NCI-H2107 (cell line): ENCODE measurements at places on chromosomes 2 and 18.

DNA sequence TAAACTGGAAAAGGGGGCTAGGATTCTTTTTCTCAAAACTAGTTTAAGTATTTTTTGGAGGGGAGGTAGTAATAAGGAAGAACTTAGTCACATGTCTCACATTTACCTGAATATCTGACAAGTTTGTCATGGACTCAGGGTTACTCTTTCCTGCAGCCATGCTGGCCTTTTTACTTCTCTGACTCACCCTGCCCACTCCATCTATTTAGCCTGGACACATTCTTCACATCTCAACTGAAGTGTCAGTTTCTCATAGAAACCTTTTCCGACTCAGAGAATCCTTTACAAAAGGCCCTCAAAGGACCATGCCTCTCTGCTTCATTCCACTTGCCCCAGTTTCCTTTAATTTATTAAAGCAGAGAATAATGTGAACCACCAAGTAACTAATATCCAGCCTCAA lies 42.6 kb downstream of the SCN7A start:
- DNase-seq: no peak

- DNase-seq: peak; percentile 3
Measured at GRCh38 chr2:42659609-42660008, 91.2 kb downstream of the MTA3 start.

- no peak for DNase-seq
Measured at GRCh38 chr2:134197445-134197844, 56.4 kb upstream of the MGAT5 start.

DNA sequence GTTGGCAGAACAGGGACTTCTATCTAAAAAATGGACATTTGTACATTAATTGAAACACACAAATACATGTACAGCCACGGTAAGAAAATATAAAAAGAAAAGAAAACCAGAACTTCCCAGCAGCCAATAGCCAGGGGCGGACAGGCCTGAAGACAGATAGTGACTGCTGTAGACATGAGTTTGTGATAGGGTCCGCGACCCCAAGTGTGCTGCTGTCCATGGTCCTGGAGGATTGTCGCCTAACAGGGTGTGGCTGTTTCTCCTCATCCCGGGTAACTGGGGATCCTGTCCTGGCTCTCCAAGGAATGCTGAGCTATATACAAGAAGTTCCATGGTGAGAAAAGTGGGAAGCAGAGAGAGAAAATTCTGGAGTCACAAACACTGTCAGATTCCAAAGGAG lies 266.5 kb upstream of the SALL3 start:
- DNase-seq: no peak

- no peak for DNase-seq
Measured at GRCh38 chr2:56449002-56449431, 265.2 kb downstream of the CCDC85A start.

DNA sequence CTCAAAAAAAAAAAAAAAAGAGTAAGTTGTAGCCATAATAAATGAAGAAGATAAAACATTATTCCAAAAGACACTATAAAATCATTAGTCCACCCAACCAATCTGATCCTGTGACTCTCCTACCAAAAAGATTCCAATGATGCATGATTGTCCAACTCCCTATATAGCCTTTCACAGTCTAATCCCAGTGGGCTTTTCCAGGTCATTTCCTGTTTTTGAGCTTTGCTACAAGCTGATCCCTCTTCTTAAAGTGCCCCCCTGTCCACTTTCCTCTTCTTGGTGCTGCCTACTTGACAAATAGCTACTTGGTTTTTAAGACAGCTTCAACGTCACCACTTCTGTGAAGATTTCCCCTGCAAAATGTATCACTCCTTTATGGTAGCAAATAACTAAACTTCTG lies 88.4 kb downstream of the SEMA4F start:
- no peak for DNase-seq

GRCh38 chr2:222179592-222179991 lies 119.2 kb downstream of the PAX3 start:
- DNase-seq: peak; percentile 18

- DNase-seq: no peak
Measured at GRCh38 chr2:229531594-229531993, 182.8 kb downstream of the DNER start.

- DNase-seq: no peak
Measured at GRCh38 chr2:171512014-171512413, 10.3 kb upstream of the CYBRD1 start.

GRCh38 chr2:238126338-238126737 lies 12.1 kb upstream of the KLHL30 start:
- no peak for DNase-seq

GRCh38 chr2:99877963-99878362 lies 264.4 kb downstream of the AFF3 start:
- DNase-seq: no peak

DNA sequence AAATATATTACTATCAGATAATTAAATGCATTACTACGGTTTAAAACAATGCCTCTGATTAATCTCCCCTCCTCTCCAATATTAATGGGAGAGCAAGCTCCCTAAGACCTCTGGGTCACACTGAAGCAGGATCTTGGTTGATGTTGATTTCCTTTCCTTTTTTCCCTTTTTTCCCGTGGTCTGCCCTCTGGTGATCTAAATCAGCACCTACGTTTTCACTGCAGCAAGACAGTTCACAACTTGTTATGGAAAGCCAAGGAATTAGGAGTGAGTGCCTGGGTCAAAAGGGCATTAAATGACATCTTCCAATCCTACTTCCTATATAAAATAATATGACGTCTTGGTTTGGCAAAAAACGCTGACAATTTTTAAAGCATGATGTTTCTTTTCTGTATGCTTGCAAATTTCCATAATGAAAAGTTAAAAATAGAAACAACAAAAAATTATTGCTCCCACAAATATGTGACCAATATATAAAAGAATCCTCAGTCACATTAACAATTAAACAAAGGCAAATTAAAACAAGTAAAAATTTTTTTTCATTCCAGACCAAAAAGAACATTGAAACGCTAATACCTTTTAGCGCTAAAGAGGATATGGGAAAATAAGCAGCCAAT lies 7.9 kb upstream of the CFAP36 start:
- DNase-seq: peak; percentile 8

DNA sequence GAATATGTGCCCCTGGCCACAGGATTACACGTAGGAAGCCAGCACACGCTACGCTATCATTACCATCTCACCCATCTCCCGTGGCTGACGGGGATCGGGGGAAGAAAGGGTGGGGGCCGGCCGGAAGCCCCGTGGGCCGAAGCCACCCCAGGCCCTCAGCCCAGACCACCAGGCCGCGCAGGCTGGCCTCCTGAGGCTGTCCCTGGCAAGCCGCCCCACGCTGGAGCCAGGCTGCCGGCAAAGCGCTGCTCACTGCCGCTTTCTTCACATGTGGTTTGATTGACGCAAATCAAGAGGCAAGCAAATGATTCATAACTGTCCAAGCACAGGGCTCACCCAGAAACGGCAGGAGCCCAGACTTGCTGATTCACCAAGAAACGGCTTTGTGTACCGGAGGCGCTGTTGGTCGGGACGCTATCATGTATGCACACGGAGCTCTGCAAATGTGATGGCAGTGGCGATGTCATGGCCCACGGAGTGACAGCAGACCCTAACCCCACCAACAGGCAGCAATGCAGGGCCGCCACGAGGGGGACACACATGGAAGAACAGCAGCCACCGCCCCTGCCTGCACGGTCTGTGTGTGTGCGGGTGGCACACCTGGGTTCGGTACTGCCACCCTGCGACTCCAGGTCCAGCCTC lies 125.7 kb downstream of the HDAC4 start:
- no peak for DNase-seq

GRCh38 chr2:194060269-194060668 lies 1596.8 kb upstream of the SLC39A10 start:
- DNase-seq: no peak

GRCh38 chr2:195477996-195478382 lies 179.0 kb upstream of the SLC39A10 start:
- DNase-seq: no peak

DNA sequence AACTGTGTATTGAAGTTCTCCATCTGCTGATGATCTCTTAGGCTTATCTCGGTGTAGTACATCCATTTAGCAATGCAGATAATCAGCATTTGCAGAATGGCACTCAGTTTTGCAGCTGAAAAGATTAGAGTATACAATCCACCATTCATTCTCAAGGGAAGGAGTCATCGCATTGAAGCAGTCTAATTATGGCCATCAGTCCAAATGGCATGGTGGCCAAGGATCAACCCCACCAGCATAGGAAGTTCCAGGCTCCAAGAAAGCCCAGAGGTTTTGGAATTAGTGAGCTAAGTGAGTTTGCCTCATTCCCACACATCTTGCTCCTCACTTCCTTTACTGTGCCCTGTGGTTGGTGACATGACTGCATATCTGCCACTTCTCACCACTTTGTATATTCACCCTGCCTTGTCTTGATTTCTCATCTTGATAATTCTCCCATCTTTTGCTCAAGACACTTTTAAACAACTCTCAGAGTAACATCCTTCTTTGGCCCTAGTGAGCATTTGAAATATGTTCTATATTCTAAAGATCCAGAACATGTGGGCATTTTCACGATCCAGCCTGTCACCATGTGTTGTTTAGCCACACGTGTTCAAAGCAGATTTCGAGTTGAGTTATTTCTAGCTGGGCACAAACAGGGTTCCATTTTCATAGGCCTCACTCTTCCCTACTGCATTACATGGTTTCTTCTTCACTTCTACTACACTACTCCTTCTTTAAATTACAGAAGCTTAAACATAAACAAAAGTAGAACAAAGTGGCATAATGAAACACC lies 1119.8 kb downstream of the TSN start:
- DNase-seq: no peak

DNA sequence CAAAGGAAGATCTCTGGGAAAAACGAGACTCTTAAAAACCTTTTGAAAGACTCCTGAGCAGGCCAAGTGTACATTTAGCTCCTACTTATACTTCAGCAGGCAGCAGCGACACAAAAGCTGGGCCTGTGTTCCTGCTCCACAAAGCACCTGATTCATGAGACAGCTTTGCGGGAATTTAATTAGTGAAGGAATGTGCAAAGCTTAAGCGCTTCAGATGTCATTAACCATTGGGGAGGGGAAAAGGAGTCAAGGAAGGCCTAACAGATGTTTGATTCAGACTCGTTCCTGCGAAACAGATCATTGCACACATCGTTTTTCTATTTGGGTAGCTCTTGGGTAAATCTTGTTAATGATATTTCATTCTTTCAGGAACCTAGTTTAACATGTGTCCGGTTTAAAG lies 125.9 kb downstream of the MAIP1 start:
- no peak for DNase-seq

GRCh38 chr2:100422320-100423055 lies 5.0 kb upstream of the CHST10 start:
- DNase-seq: no peak

GRCh38 chr18:51980101-51980500 lies 359.9 kb upstream of the DCC start:
- DNase-seq: no peak

DNA sequence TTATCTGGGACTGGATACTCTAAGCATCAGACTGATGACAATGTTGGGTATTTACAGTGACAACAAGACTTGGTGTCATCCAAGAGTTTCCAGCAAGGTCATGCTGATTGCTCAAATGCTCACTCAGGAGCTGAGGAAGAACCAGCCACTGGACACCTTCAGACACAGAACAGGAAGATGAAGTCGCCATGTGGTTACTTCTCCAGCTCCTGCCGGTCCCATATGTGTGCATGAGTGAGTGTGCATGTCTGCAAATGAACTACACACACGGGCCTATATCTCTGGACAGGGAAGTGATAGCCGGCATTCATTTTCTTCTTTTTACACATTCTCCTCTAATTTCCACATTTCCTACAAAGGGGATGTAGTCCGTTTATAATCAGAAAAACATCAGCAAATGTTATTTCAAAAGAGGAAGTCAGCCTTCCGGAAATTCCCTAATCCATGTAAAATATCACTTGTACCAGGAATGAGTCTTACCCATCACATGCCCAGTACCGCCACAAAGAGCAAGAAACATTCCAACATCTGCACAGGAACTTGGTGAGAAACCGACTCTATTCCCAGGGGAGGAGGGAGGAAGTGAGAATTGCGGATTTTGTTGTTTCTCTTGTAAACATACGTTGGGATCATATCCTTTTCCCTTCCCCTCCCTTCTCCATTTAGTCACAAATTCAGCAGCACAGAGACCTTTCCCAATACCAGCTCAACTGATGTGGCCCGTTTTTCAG lies 10.8 kb downstream of the RFX8 start:
- DNase-seq: no peak

GRCh38 chr2:124911560-124911959 lies 886.5 kb downstream of the CNTNAP5 start:
- no peak for DNase-seq

GRCh38 chr2:231181860-231182512 lies 16.4 kb upstream of the ARMC9 start:
- DNase-seq: no peak

GRCh38 chr2:234044157-234044556 lies 6.3 kb upstream of the SPP2 start:
- no peak for DNase-seq

DNA sequence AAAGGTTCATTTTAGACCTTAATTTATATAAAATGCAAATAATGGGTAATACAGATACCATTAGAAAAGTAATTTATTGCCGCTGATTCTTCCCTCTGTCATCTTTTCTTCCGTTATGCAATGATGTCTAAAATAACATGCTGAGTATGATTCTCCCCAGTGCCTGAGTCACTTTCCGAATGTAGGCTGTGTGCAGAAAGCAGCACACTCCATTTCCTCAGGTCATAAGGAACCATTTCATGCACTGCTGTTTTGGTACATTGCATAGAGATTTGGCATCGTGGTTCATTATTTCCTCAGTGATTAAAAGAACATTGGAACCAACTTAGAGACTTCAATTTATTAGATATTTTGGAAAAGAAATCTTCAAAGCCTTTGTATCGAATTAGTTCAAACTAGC lies 173.5 kb downstream of the CDH2 start:
- no peak for DNase-seq

DNA sequence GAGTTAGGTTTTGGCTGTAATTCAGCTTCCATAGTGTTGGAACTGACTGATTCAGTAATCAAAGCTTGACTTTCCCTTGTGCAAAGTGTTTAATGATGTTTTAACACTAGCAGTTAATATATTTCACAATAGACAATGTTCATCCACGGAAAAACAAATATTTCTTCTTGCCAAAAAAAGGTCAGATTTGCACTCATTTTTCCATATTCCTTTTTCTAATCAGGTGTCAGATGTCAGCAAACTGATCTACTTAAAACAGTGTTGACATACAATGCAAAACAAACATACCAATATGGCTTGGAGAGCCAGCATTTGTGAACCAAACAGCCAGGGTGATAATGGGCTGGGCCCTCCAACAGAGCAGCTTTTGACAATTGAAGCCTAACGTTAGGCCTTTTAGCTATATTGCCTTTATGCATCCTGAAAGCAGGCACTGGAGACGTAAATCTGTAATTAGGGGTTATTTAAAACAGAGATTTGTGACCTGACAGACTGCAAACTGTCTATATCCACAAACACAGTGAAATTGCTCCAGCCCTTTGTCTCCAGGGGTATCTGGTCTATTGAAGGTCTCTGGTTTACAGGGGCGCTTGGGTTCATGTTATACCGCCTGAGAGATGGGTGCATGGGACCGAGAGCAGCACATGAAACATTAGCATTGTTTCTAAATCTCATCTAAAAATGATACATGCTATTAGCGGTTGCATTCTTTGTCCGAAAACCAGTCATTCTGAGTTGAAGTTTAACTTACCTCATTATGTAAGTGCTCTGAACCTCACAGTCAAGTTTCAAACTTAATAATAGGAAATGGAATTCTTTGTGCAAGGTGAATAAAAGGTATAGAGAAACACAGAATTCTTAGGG lies 7.1 kb upstream of the CDCA7 start:
- no peak for DNase-seq

- peak; percentile 35 for DNase-seq
Measured at GRCh38 chr2:168246483-168247340, 683 bp downstream of the STK39 start.

GRCh38 chr2:159904959-159905305 lies 106.9 kb upstream of the CD302 start:
- no peak for DNase-seq

- DNase-seq: no peak
Measured at GRCh38 chr2:137437386-137437785, 526.9 kb upstream of the HNMT start.
